ENCODE measurements at places on chromosomes 3 and 15.

GRCh38 chr15:47652844-47653243, 64.5 kb upstream of the SEMA6D start:
- DNase-seq, result no peak

DNA sequence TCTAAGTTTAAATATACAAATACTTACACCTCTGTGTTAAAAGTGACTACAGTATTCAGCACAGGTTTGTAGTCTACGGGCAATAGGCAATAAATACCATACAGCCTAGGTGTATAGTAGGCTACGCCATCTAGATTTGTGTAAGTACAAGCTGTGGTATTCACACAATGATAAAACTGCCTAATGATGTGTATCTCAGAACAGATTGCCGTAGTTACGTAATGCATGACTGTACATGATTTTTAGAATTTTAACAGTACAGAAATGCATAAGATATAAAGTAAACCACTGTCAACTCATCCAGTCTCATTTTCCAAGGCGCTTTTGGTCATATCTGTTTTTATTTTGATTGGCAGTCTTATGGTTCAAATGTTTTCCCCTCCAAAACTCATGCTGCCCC, 365.7 kb downstream of the CTNNB1 start:
- DNase-seq, result no peak

- no peak for DNase-seq
These were observed 267.0 kb downstream of the THRB start for GRCh38 chr3:24227635-24228034.

DNA sequence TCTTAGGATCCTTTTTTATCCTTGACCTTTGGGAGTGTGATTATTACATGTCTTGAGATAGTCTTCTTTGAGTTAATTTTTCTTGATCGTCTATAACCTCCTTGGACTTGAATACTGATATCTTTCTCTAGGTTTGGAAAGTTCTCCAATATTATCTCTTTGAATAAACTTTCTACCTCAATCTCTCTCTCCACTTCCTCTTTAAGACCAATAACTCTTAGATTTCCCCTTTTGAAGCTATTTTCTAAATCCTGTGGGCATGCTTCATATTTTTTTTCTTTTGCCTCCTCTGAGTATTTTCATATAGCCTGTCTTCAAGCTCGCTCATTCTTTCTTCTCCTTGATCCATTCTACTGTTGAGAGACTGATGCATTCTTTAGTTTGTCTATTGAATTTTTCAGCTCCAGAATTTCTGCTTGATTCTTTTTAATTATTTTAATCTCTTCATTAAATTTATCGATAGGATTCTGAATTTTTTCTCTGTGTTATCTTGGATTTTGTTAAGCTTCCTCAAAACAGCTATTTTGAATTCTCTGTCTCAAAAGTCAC, 12.1 kb downstream of the USF3 start:
- peak; percentile 46 for DNase-seq

DNA sequence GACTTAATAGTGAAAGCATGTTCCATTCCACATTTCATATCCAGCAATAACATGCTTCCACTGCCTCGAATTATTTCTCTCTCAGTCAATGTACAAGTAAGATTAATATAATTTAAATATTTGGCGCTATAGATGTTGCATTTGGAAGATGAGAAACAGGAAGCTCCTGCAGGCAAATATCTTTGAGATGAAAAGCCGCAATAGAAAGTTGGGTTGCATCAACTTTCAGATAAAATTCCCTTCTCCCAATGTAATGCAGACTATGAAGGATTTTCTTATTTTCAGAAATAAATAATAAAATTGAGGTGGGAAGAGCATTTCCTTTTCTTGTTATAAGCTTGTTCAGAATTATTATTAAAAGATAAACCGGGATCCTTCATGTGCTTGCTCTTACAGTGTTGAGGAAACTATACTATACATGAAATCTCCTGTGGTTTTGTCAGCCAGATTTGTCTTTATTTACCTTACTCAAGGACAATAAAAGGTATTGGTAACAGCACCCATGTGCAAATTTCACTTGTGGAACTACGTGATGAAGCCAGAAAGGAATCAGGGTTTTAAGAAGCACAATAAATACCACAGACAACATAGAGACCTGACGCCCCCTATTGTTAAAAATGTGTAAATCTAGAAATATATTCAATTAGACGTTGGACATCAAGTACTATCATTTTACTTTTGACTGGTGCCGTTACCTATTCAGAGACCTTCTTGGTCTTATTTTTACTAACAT, 307.0 kb downstream of the ARPP21 start:
- peak; percentile 42 for DNase-seq

- DNase-seq, result no peak
These were observed 17.4 kb downstream of the ABTB1 start for GRCh38 chr3:127690106-127690505.

- no peak for DNase-seq
These were observed 35.3 kb downstream of the SQOR start for GRCh38 chr15:45670091-45670490.

- DNase-seq, result no peak
These were observed 343.9 kb upstream of the CBLB start for GRCh38 chr3:106212665-106213222.

GRCh38 chr3:173785004-173785403, 387.5 kb downstream of the NLGN1 start:
- DNase-seq, result no peak

GRCh38 chr3:183870563-183870962, 14.1 kb downstream of the PARL start:
- no peak for DNase-seq

GRCh38 chr15:63414474-63415120, 33.0 kb upstream of the CA12 start:
- no peak for DNase-seq

- DNase-seq, result no peak
These were observed 936.6 kb downstream of the ZPLD1 start for GRCh38 chr3:103371411-103371810.

DNA sequence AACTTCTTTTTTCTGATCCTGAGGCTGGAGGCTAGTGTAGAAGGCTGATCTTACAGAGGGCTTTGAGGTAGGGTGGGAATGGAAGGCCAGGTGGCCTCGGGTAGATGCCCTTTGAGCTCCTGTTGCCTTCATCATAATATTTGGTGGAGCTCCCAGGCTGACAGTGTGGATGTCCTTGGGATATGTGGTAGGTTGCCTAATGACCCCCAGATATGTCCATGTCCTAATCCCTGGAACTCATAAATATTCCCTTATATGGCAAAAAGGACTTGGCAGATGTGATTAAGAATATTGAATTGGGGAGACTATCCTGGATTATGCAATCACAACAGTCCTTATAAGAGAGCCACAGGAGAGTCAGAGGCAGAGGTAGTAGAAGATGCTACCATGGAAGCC, 5.5 kb downstream of the ADAMTSL3 start:
- no peak for DNase-seq

DNA sequence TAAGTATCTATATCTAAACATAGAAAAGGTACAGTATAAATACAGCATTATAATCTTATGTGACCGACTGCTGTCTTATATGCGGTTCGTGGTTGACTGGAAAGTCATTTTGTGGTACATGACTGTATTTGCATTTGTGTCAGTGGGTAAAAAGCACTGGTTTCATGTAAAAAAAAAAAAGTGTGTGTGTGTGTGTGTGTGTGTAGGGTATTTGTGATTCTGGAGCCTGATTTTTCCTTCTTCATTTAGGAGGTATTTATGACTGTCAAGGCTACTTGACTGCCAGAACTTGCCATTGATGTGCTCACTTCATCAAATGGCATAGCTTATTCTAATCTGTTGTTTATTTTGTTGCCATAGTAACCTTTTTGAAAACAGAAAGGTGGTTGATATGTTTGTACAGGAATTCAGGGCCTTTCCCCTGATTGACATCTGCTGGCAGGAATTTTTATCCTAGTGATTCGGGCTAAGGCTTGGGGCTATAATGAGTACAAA, 63.2 kb downstream of the AKAP13 start:
- DNase-seq, result peak; percentile 19

GRCh38 chr3:23303601-23304217, 100.6 kb downstream of the UBE2E2 start:
- DNase-seq, result no peak

DNA sequence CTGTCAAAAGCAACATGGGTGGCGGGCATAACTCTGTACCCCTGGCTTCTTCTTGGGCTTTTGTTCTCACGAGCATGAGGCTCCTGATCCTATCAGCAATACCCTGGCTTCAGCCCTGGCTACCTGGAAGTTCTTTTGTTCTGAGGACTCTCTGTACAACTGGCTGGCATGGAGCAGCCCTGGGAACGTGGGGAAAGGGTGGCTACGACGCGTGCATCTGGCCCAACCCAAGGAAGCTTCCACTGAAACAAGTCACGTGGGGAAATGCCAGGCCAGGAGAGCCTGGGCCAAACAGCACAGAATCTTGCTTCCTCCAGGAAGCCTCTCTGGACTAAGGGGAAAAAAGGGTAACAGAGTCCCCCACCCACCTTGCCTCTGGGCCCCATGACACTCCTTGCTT, 22.7 kb upstream of the ATP2B2 start:
- no peak for DNase-seq

DNA sequence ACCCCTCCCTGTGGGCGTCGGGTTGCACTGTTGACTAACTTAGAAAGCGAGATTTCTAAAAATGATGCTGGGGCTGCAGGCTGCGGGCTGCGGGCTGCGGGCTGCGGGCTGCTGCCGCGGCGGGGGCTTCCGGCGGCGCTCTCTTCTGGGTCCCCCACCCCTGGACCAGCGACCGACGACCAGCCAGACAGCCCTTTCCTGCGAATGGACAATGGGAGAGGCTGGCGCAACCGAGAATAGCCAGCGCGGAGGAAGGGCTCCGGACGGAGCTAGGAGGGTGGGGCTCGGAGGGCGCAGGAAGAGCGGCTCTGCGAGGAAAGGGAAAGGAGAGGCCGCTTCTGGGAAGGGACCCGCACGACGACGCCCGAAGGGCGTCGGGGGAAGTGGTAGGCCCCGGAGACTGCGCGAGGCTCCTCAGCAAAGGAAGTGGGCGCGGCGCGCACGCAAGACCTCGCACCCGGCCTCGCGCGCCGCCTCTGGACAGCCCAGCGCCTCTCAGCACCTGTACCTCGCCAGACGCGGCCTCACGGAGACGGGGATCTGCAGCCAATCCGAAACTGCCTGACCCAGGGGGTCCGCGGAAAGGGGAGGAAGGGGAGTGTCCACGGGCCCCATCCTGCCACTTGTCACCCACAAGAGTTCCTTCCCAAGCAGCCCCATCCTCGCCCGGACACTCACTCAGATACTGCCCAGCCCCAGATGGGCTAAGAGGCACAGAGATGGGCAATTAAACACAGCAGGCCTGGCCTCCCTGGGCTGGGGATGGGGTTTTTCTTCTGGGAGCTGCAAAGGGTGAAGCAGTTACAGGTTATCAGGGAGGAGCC, 70.7 kb downstream of the SLC12A8 start:
- DNase-seq, result peak; percentile 63

GRCh38 chr15:27486683-27487647, 516.0 kb downstream of the GABRG3 start:
- DNase-seq, result no peak

GRCh38 chr3:172087602-172088580, 48.5 kb downstream of the FNDC3B start:
- no peak for DNase-seq

GRCh38 chr3:42176242-42177034, 85.3 kb downstream of the TRAK1 start:
- DNase-seq, result no peak

DNA sequence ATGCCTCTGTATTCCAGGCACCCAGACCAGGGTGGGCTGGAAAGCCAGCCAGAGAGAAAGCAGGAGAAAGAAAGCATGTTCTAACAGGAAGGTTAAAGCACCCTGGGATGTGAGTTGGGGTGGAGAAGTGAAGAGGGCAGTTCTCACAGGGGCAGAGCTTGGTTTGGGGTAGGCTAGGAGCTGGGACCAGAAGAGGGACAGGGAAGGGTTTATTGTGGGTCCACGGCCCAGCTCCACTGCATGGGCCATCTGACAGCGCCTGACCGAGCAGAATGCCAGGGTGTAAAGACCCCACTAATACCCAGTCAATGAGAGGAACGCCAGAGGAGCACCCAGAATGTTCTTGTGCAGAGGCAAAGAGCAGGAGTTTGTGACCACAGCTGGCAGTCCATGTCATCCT, 27.1 kb upstream of the MAGEF1 start:
- no peak for DNase-seq

DNA sequence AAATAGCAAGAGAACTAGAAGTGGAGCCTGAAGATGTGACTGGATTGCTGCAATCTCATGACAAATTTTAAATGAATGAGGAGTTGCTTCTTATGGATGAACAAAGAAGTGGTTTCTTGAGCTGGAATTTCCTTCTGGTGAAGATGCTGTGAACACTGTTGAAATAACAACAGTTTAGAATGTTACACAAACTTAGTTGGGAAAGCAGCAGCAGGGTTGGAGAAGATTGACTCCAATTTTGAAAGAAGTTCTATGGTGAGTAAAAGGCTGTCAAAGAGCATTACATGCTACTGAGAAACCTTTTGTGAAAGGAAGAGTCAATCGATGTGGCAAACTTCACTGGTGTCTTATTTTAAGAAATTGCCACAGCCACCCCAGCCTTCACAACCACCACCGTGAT, 220.9 kb upstream of the LRRFIP2 start:
- no peak for DNase-seq

- peak; percentile 65 for DNase-seq
These were observed 4.6 kb upstream of the P2RY14 start for GRCh38 chr3:151282921-151283320.

DNA sequence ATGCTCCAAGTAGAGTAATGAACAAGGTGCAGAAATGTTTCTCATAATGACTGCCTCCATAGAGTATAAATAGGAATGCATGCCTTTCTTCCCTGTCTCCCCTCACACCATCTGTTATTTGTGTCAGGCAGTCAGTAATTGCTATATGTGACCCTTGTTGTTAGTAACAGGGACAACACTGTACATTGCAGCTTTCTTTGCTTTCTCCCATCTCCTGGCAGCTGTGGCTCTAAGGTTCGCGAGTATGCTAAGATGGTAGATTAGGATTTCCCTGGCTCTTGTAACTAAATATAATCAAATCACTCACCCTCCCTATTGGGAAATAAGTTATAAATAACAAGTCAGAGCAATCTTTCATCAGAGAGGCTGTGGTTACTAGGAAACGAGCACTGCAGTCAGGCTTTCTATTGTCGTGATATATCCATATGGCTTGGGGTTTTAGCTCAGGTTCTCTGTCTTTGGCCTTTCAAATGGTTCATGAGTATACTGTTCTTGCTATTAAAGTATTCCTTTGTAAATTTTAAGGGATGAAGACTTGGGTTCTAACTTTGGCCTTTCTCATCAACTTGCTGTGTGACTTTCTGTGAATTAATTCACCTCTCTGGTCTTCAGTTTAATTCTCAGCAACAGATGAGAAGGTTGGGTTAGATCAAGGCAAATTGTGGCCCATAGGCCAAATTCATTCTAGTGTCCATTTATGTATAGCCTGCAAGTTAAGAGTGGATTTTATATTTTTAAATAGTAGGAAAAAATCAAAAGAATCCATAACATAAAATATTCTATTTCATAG, 8.1 kb upstream of the MINDY4B start:
- DNase-seq, result no peak

GRCh38 chr15:44414001-44414400, 13.4 kb upstream of the CTDSPL2 start:
- DNase-seq, result no peak
